ENCODE measurements at places on chromosomes 16 and 17.

DNA sequence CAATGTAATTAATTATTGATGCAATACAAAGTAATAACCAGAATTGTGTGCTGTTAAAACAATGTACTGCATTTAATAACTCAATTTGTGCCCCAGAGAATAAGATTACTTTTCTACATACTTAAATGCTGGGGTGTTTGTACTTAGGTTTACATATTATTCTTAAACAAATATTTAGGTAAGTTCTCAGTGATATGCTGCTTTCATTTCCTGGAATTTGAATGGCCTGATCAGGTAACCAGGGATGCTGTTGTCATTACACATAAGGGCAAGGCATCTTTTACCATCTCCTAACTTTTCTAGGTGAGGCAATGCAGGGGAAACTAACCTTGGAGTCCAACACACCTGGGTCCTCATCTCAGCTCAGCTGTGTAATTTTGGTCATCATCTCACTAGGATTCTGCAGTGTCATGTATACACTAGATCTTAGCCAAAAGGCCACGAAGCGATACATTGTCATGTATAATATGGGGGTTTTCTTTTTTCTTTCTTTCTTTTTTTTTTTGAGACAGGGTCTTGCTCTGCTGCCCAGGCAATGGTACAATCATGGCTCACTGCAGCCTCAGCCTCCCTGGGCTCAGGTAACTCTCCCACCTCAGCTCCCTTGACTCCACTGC, 45.2 kb downstream of the MYO1D start:
- DNase-seq: no peak

GRCh38 chr17:35433075-35433894, 985 bp upstream of the SLFN12 start:
- peak; percentile 37 for DNase-seq

DNA sequence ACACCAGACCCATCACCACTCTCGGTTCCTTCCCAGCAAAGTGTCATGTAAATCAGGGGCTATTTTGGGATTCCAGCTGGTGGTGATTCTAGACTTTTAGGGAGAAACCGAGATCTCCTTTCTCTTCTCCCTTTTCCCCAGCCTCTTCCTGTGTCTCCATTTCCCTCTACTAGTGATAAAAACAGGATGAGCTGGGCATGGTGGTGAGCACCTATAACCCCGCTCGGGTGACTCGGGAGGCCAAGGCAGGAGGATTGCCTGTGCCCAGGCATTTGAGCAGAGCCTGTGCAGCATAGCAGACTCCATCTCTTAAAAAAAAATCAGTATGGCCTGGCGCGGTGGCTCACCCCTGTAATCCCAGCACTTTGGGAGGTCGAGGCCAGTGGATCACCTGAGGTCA, 6.1 kb downstream of the TBX21 start:
- DNase-seq: no peak

- DNase-seq: no peak
Measured at GRCh38 chr17:51500454-51500853, 240.1 kb downstream of the UTP18 start.

GRCh38 chr16:64131423-64131822, 990.4 kb downstream of the CDH11 start:
- no peak for DNase-seq

DNA sequence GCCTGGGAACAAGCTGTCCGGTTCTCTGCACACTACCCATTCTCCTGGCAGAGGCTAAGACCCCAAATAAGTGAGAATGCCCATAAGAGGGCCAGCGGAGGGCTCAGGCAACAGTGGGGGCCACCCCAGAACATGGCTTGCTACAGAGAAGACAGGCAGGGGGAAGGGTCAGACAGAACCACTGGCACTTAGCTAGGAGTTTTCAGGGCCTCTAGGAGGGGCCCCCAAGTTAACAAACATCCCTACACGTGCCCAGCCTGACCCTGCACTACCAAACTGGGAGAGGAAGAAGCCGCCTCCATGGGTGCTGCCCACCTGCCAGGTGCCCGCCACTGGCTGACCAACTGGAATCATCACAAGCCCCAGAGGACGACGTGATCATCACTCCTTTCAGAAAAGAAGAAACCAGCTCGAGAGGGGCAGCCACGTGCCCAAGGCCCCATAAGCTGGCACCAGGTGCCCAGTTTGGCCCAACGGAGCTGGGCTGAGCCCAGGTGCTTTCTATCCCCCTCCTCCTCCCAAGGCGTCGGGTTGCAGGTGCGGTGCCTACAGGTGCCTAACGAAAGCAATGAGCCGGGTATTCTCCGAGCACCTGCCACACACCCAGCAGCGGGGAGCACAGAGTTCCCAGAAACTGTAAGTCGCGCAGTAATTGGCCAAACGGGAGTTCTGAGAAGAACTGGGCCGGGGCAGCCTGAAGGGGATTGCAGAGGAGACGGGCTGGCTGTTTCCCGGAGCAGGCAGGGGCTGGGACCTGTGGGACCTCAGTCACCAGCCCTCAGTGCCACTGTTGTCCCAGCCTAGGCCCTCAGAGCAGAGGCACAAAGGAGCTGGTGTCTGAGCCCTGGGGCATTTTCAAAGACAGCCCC, 13.2 kb downstream of the RPH3AL start:
- DNase-seq: no peak
